Right ventricle myocardium superior (tissue), 1 donor: ENCODE measurements at places on chromosomes 11 and 22. TPM values are rescaled to one million over a fixed set of nuclear protein-coding genes. Genes with fewer than 3 reads are reported as not detected.

OMP gene
- total RNA-seq, result not detected

PSMD13 gene
- total RNA-seq, result 93.4 TPM

TNKS1BP1 gene
- 39.7 TPM for total RNA-seq

TCN2 gene
- total RNA-seq, result 13.4 TPM

CCDC188 gene
- 0.30 TPM for total RNA-seq

FGF3 gene
- total RNA-seq, result not detected

SCGB1D4 gene
- not detected for total RNA-seq

GRCh38 chr22:27501191-27501936 is 300.2 kb downstream of the MN1 start:
- no peak for DNase-seq

DNA sequence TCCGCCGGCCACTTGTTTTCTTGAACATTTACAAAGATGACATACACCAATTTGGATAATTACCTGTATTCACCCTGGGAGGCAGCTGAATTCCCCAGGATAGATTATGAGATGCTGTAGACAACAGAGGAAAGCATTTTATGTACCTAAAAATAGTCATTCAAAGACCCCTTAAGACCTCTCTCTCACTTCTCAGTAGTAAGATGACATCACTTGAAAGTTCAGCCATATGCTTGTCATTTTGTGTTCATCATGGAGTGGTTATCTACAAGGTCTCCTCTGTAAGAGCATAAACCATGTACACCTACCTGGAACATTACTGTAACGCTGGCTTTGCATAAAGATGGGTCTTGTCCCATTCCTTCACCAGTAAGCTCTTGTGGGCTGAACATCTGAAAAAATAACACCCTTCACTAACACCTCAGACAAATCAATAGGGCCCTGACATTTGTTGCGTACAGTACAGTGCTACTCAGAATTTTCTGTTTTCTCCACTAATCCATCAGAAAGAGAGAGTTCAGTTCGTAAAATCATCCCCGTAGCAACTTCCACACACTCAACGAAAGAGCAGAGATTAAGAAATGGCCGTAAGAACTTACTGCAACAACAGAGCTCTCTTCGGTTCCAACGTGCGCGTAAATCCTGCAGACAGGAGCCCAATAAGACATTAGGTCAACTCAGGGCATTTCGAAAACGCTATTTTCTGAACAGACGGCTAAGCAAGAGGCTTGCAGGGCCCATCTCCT is 15.6 kb upstream of the WDR74 start:
- no peak for DNase-seq

GRCh38 chr22:17074648-17075002 is 10.2 kb upstream of the IL17RA start:
- DNase-seq, result no peak

- no peak for DNase-seq
These were observed 1.7 kb upstream of the EIF4ENIF1 start for GRCh38 chr22:31491218-31491962.

- no peak for DNase-seq
These were observed 55.7 kb downstream of the RTL6 start for GRCh38 chr22:44442186-44442815.

- no peak for DNase-seq
These were observed 6.7 kb downstream of the ASCC2 start for GRCh38 chr22:29831186-29831921.

DNA sequence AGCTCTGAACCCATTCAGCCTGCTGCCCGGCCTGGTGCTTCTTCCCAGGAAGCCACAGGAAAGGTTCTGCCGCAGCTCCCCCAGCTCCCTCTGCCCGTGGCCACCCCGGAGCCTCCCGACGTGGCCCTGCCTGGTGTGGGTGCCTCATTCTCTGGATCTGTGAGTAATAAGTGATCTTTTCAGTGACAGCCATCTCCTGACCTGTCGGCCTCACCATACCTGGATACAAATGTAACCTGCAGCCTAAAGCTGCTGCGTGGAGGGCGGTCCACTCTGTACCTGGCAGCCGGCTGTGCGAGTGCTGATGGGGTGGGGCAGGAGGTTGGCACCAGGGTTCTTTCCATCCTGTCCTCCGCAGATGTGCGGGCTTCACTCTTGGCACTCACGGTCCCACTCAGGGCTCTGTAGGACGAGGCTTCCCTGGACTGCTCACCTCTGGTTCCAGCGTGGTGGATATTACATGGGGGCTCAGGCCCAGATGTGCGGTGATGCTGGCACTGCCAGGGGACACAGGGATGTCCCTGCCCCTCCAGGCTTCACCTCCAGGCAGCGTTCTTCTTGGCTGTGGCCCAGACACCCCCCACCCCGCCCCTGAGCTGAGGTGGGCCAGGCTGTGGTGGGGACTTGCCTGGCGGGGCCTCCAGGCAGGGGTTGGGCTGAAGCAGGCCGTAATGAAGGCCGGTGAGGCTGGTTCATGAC is 748.5 kb downstream of the BRD1 start:
- no peak for DNase-seq

- no peak for DNase-seq
These were observed 15.7 kb upstream of the MYEOV start for GRCh38 chr11:69278091-69278867.

GRCh38 chr22:45305456-45306075 is 4.2 kb upstream of the FAM118A start:
- DNase-seq, result no peak

GRCh38 chr11:127023991-127024390 is 23.4 kb upstream of the KIRREL3 start:
- no peak for DNase-seq
